ENCODE measurements at places on chromosomes 7 and 10. TPM values are rescaled to one million over a fixed set of nuclear protein-coding genes. Genes with fewer than 3 reads are reported as not detected.

DNA sequence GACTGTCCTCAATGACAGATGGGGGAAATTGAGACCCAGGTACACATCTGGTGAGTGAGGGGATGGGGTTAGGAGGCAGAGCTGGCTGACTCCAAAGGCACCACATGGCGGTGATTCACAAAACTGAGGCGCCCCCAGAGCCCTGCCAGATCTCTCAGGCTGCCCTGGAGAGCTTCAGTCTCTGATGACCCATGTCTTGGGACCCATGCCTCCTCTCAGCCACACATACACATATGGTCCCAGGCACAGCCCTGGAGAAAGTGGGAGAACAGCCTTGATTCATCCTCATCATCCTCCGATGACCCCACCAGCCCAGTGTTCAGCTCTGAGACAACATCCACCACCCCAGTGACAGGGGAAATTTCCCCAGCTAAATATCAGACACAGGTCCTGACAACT is 426.0 kb downstream of the RPS24 start:
- no peak for DNase-seq

DNA sequence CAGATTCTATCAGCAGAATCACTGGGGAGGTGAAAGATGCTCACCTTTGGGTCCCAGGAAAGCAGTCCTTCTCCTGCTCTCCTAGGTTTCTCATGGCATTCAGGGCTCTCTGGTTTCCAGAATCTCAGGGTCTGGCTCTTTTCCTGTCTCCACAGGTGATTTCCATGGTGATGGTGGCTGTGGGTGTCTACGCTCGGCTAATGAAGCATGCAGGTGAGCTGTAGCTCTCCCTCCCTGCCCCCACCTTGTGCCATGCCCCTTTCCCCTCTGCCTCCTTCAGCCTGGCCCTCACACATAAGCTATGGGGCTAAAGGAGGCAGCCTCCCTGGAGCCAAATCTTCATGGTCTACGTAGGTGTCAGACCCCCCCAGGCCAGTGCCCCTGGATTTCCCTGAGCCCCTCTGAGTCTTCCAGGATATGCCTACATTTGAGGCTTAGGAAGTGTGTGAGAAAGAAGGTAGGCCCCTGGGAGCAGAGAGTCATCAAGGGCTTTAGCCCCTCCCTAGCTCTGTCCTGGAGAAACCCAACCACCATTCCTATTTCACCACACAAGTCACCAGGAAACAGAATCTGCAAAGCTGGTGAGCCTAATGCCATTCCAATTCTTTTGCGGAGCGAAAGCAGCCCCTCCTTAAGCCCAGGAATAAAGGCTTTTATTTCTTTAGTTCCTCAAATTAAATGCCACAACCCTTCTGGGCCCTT is 17.2 kb downstream of the TSPAN33 start:
- no peak for DNase-seq

- DNase-seq: no peak
These were observed 784.5 kb upstream of the IGFBP3 start for GRCh38 chr7:46705386-46706255.

DNA sequence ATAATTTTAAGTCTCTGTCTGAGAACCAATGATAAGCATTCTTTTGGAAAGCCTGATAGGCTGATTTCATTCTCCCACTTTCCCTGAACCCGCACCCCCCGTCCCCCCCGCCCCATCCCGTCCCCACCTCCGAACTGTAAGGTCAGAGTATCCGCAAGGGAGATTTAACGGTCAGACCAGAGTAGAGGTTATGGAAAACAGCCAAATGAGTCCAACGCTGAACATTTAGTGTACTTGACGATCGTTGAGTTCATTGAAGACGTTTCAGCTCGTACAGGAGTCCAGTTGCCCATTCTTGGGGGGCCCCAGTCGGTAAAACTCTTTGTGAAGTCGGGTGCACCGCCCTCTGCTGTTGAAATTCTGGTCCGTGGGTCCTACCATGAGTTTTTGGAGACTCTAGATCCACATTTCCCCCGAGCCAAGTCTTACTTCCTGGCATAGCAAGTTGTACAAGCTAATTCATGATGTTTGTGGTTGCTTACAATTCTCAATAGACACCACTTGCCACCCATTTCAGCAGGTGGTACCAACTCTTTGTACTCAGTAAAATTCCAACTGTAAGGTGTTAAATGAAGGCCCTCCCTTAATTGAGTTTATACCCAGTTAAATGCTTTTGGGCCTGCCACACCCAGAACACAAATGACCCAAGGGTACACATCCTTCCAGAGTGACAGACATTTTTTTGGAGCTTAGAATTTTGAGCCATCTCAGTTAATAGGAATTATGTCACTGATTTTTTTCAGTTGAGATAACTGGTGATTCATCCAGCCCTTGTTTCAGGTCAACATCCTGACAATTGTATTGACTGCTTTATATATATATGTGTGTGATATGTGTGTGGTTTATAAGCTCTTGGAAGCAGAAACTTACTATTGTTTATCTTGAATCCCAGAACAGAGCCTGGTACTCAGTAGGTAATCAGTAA is 1.2 kb downstream of the MARCHF5 start:
- DNase-seq: no peak

- DNase-seq: no peak
These were observed 418.6 kb upstream of the ZMIZ1 start for GRCh38 chr10:78650122-78650521.

DNA sequence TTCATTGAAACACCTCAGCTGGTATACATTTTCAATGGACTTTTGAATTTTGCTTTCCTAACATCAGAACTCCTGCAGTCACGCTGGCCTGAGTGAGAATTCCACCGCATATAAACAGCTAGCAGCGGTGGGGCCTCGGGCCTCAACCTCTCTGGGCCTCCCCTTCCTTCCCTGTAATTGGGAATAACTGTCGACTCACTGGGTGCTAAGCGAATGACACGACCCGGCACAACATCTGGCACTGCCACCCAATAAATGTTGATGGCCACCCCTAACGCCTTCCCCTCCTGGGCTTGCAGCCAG is 670 bp downstream of the RCC1L start:
- no peak for DNase-seq

GRCh38 chr7:111842491-111842890 is 280.2 kb upstream of the IMMP2L start:
- no peak for DNase-seq

- no peak for DNase-seq
These were observed 135.3 kb upstream of the FAM3C start for GRCh38 chr7:121531175-121532070.

DNA sequence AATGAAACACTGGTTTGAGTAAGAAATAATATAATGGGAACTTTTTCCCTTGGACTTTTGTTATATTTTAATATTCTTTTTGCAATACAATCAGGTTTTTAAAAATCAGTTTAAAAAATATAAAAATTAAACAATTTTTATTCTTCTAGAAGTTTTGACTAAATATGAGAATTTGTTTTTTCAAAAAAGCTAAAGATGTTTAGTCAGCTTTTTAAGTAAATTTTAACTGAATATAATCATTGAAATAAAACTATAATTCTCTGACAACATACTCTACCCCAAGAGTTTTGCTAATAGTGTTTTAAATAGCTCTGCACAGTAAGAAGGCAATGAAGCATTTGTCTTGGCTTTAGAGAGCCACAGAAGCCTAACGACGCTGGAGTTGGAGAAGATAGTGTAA is 70.5 kb downstream of the IQUB start:
- no peak for DNase-seq

- DNase-seq: no peak
These were observed 55.2 kb downstream of the EGFR start for GRCh38 chr7:55073976-55074528.

DNA sequence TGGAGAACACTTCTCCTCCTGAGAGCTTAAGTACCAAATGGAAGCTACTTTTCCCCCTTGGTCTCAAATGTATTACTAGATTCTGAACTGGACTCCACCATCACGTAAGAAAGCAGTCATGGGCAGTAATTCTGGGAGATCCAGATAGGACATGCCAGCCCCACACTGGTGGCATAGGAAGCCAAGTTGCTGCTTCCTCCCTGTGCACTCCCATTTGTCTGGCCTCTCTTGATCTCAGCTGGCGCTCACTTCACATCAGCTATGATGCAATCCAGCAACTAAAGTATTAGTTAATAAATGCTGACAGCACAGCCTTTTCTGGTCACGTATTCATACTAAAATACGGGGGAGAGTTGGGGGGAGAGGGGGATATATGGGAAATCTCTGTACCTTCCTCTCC is 3.4 kb upstream of the IL6 start:
- no peak for DNase-seq

DNA sequence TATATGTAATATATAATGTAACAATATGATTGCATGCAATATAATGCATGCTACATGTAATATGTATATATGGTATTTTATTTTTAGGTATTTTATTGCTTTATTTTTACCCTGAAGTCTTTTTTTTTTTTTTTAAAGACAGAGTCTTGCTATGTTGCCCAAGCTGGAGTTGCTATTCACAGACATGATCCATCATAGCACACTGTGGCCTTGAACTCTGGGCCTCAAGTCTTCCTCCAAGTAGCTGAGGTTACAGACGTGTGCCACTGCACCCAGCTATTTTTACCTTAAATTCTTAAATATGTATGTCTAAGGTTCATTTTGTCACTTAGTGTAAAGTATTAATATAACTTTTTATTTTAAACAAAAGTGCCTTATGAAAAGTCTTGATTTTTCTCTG is 47.1 kb downstream of the MKLN1 start:
- DNase-seq: no peak

- no peak for DNase-seq
These were observed 30.6 kb downstream of the CISD1 start for GRCh38 chr10:58299580-58299979.

GRCh38 chr7:148108381-148108780 is 482.2 kb upstream of the C7orf33 start:
- no peak for DNase-seq

DNA sequence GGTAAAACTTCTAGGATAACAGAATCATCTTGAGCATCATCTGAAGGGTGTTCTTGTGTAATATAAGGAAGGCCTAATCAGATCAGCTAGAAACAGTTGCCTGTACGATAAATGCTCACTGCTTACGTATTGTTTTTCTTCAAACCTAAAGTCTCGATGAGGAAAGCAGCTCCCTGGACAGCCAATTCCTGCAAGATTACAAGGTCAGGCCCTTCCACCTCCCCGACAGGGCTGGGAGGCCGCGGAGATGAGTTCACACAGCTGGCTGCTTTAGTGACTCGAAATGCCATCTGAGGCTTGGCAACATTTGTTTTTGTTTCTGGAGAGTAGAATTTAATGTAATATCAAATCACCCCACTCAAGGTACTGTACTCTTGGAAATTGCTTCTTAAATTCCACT is 95.1 kb upstream of the PFKP start:
- no peak for DNase-seq

DNA sequence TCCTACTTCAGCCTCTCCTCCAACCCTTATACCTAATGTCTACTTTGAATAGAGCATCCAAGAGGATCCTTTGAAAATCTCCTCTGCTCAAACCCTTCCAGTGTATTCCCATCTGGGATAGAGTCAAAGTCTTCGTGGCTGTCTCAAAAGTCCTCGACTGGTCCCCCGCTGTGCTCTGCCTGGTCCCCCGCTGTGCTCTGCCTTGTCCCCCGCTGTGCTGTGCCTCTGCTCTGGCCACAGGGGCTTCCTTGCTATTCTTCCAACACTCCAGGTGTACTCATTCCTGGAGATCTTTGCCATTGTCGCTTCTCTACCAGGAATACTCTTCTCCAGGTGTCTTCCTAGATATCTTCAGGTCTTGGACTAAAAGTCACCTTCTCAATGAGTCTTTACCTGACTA is 36.1 kb upstream of the COMMD3 start:
- DNase-seq: no peak

GRCh38 chr10:110432814-110433565 is 64.7 kb upstream of the DUSP5 start:
- DNase-seq: no peak

DNA sequence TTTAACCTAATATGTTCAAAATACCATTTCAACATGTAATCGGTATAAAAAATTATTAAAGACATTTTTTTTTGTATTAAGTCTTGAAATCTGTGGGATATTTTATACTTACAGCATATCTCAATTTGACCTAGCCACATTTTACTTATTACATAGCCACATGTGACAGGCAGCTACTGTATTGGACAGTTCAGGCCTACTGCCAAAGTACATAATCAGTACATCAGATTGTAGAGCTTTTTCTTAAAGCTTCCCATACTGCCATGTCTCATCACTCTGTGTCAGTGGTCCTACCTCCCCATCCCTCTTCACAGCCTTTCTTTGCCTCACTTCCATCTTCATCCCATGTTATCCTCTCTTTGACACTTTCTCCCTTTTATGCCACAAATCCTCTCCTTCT is 43.0 kb downstream of the LOXL4 start:
- DNase-seq: no peak

GRCh38 chr7:17019106-17019505 is 137.3 kb upstream of the AGR3 start:
- no peak for DNase-seq

- DNase-seq: no peak
These were observed 175.0 kb downstream of the RNLS start for GRCh38 chr10:88408096-88408495.

DNA sequence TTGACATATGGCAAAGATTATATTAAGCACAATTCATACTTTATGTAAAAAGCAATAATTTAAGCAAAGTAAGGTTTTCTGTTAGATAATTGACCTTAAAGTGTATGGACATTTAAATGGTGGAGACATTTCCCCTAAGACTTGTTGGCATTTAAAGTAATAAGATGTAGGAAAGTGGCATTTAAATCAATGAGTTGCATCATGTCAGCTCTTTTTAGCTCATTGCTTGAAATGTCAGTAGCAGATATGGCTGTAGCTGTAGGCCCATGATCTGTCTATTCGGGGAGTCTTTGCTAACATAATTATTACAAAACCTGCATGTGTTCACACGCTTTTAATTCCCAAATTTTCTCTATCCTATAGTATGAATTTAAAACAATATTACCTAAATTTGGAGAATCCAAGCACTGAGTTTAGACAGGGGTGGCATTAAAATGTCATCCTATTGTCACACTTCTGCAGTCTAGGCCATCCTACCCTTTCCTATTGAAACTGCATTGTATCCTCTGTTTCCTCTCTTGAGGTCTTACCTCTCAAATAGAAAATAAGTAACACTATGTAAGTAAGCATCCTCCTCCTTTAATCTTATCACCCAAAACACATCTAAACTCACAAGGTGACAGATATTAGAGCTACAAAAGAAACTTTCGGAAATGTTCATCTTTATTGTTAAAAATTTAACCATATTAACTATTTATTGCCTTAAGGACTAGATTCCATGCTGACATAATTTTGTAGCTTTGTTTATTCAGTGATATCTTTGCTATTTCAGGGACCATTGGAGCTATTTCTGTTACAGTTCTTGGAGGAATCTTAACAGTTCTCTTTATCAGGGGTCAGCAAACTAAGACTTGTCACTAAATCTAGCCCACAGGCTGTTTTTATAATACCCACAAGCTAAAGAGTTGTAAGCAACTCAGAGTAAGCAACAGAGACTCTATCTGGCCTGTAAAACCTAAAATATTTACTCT is 91.2 kb downstream of the LCOR start:
- DNase-seq: no peak

- no peak for DNase-seq
These were observed 319.8 kb upstream of the PHYHIPL start for GRCh38 chr10:58856508-58857240.

Gene SLC13A1
- not detected for total RNA-seq

Gene RAB18
- 75.5 TPM for total RNA-seq

Gene STOX1
- total RNA-seq: 1.3 TPM

Gene GBX1
- total RNA-seq: not detected

Gene ZNF775
- total RNA-seq: 1.6 TPM

Gene ARMH3
- total RNA-seq: 12.1 TPM

Gene MSANTD7
- total RNA-seq: 6.6 TPM

Data from suprapubic skin (tissue), 4 donors.